ENCODE measurements at places on chromosomes 4 and X.
A peak's percentile ranks its signal among the peaks of the same experiment; 100 is the strongest.

GRCh38 chr4:47483745-47484144, 1.3 kb upstream of the ATP10D start:
- no peak for DNase-seq

GRCh38 chr4:153384160-153384559, 39.7 kb downstream of the MND1 start:
- DNase-seq, result no peak

DNA sequence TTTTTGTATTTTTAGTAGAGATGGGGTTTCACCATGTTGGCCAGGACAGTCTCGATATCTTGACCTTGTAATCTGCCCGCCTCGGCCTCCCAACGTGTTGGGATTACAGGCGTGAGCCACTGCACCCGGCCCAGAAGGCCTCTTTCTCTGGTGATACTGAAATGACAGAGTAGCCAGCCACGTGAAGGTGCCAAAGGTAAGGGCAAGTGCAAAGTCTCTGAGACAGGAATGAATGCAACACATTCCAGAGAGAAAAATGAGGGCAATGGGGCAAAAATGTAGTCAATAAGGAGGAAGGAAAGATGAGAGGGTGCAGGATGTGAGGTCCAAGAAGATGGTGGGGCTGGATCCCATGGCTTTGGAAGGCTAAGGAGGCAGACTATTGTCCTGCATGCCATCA, 176.0 kb downstream of the NR3C2 start:
- DNase-seq, result no peak

DNA sequence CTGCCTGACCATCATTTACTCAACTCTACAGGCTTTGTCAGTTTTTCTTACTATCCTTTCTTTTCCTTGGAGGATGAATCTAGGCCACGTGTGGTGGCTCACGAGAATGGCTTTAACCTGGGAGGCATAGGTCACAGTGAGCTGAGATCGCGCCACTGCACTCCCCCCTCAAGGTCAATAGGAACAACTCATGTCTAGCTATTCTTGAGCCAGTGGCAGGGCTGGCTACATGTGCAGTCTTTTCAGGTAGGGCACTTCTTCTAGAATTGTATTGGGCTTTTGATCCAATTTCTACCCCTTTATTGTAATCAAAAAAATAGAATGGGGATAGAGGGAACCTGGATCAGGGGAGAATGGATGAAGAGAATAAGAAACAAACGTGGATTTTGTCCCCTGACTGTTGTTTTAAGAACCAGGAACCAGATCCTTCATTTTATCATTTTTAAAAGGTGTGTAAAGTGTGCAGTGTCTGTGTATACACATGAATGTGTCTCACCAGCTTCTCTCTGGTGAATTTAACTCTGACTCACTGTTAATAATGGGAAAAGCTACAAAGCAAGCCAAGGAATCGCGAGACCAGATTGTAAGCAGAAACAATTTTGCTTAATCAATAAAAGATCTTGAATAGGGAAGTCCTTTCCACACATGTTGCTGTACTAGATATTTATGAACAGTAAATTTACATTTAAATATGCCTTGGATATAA, 283.9 kb upstream of the GPC4 start:
- no peak for DNase-seq

GRCh38 chrX:18861511-18861910, 122.4 kb downstream of the PHKA2 start:
- DNase-seq, result no peak

- peak; percentile 70 for DNase-seq
Observed at GRCh38 chr4:73573794-73574528, 46.3 kb downstream of the RASSF6 start.

- DNase-seq, result peak; percentile 8
Observed at GRCh38 chr4:102196221-102196620, 149.1 kb downstream of the SLC39A8 start.

DNA sequence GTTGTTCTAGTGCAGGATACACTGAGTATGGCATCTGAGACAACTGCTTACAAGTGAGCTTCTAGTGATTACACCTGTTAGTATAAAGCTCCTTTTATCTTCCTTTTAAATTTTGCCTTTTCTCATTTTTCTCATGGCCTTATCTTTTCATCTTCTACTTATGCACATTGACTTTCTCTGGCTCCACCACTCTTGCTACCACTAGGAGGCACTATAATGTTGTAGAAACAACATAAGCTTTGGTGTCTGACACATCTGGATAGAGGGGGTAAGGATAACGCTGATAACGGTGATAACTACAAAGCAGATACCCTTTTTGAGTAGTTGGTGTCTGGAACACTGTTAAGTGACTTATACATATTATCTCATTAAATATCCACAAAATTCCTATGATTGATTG, 187.4 kb upstream of the TEX13C start:
- DNase-seq, result peak; percentile 3

DNA sequence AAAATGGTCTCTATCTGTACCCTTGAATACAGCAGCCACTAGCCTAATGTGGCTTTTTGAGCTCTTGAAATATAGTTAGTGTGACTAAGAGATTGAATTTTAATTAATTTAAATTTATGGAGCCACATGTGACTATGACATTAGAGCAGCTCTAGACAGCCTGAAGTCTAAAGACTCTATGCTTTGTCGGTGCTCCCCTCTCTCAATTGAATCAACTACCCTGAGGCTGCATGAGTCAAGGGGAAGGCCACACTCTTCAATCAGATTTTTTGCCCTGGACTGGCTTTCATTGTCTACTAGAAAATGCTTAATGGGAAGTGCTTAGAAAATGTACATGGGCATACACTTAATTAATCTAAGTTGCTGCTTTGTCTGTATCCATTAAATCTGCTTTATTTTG, 11.7 kb downstream of the TLR7 start:
- DNase-seq, result no peak

DNA sequence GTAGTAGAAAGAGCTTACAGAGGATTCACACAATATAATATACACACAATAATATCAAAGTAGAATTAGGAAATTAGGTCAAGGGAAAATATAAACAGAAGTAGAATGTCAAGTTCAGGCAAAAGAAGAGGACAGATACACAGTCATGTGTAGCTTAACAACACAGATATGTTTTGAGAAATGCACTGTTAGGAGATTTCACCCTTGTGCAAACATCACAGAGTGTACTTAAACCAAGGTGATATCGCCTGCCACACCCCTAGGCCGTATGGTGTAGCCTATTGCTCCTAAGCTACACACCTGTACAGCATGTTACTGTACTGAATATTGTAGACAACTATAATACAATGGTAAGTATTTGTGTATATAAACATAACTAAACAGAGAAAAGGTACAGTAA, 110.0 kb upstream of the EDNRA start:
- no peak for DNase-seq

- DNase-seq, result no peak
Observed at GRCh38 chr4:108043526-108043925, 53.8 kb downstream of the HADH start.

- DNase-seq, result no peak
Observed at GRCh38 chr4:10173754-10174749, 57.5 kb upstream of the WDR1 start.

DNA sequence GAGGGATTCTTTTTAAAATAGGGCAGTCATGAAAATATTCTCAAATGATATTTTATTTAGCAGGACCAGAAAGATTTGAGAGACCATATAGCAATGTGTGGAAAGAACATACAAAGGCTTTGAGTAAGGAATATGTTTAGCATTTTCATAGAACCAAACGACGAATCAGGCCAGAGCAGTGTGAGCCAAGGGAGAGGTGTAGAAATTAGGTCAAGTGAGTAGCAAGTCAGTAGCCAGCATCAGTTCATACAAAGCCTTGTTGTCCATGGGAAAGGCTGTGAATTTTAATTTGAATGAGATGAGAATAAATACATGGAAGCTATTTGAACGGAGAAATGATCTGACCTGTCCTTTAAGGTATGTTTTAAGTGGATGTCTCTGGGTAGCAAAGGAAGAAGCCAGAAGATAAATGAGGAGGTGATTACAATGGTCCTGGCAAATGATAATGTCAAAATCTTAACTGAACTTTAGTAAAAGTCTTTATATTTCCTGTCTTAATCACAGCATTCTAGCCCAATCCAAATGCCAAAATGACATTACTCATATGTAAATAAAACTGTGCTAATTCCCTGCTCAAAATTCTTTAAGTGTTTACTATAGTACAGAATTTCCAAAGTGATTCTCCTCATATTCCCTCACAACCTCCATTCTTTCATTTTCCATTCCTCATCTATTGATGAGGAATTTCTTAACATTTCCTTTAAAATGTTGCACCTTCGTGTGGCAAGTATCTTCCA, 155.7 kb upstream of the SLIT2 start:
- peak; percentile 11 for DNase-seq

DNA sequence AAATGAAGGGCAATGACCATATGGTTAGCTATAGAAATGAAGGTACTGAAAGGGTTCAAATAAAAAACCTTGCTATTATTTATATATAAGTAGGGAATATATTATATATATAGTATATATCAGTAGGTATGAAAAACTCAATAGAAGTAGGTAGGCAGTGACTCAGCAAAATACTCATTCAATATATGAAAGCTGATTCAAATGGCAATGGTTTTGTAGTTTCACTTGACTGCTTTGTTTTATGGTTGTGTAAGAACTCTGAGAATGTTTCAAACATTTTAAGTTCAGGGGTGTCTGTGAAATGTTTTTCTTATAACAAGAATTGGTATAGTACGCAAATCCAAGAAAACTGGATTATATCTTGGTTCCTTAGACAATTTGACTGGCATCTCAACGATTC, 4.1 kb downstream of the ZNF280C start:
- no peak for DNase-seq

- DNase-seq, result no peak
Observed at GRCh38 chr4:179750374-179750773, 2308.1 kb upstream of the AGA start.

GRCh38 chr4:26067035-26067434, 153.0 kb downstream of the SMIM20 start:
- DNase-seq, result no peak

GRCh38 chrX:19886375-19886774, 1.0 kb downstream of the SH3KBP1 start:
- no peak for DNase-seq

DNA sequence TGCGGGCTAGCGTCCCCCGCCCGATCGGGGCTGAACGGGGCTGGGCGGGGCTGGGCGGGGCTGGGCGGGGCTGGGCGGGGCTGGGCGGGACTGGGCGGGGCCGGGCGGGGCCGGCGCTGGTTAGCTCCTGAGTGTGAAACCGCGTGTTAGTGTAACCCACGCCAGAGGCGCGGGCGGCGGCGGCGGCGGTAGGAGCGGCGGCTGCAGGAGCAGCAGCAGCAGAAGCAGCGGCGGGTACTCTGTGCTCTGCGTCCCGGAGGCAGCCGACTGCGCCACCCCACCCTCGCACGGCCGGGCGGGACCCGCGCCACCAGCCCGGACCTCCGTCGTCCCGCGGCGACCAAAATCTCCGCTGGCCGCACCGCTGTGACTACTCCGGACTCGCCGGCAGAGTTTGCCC, 128.1 kb downstream of the LAS1L start:
- DNase-seq, result no peak

DNA sequence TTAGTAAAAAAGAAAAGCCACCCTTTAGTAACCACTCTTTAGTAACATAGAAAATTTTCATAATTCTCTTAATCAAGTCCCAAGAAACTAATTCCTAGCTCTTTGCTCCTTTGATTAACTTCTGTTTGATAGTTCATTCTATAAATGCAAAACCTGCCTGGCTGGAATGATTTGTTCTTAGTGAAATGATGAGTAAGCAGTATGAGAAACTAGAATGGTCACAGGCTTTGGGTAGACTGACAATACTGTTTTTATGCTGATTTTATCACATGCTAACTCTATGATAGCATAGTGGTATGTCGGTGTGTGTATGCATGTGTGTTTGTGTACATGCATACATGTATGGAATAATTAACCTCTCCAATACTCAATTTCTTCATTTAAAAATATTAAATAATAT, 81.2 kb downstream of the SYTL5 start:
- DNase-seq, result no peak

GRCh38 chrX:148530464-148531077, 30.2 kb downstream of the AFF2 start:
- DNase-seq, result peak; percentile 19

DNA sequence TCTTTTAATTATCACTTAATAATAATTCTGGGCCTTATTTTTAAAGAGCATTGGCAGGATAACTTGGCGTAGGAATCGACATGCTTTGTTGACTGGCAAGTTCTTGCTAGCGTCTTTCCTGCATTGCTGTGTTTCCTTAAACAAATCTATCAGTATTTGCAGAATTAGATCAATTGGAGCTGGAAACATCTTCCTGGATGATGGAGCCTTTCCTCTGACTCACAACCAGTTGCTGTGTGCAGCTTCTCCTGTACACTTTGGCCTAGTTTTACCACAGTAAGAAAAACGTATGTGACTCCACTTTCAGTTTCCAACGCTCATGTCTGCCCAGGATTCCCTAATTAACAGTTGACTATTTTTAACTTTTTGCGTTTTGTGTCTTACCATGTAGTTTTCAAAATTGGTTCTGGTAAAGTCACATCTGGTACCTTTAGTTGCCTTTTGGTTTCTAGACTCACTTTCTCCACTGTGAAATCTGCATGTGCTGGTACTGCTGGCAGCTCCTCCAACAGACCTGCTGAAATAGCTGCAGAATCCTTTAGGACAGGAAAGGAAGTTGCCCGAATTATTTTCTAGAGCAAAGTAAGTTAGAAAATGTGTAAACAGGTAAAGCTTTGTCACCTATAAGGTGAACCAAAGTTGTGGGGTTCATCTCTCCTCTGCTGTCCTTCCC, 553.2 kb upstream of the FAT1 start:
- DNase-seq, result peak; percentile 45

DNA sequence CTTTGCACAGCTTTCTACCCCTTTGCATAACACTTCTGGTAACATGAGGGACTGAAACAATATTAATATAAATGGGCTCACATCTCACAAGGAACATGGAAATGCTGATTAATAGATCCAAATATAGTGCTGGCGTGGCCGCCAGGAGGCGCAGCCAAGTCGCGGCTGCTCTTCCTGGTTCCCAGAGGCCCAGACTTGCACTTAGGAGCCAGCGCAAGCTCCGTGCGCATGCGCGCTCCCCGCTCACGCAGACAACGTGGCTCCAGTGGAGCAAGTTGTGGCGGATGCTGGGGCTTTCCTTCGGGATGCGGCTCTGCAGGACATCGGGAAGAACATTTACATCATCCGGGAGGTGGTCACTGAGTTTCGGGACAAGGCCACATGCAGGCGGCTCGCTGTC, 318.3 kb upstream of the SLC7A11 start:
- DNase-seq, result no peak

DNA sequence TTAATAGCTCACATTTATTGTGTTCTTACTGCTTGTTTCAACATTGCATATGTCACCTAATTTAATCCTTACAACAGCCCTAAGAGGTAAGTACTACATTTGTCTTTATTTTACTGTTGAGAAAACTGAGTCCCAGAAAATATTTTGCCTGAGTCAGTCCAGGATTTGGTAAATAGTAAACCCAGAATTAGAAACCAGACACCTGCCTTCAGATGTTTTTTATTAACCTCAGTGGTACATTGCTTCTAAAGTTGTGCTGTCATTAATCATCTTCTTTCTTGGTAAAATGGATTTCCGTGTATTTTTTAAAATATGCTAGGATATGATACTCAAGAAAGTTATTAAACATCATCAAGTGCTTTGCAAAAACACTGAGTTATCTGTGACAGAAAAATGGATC, 31.4 kb downstream of the USP53 start:
- no peak for DNase-seq

GRCh38 chr4:24912252-24913118, at the start of gene CCDC149:
CCDC149 (minus strand) TSS chr4:24913042; CDS start chr4:24912864, 178 bp downstream.
- DNase-seq, result peak; percentile 78
